ENCODE measurements at places on chromosomes 5 and 9.
A peak's percentile ranks its signal among the peaks of the same experiment; 100 is the strongest.

GRCh38 chr5:14003936-14004335 lies 59.4 kb upstream of the DNAH5 start:
- DNase-seq, result no peak

DNA sequence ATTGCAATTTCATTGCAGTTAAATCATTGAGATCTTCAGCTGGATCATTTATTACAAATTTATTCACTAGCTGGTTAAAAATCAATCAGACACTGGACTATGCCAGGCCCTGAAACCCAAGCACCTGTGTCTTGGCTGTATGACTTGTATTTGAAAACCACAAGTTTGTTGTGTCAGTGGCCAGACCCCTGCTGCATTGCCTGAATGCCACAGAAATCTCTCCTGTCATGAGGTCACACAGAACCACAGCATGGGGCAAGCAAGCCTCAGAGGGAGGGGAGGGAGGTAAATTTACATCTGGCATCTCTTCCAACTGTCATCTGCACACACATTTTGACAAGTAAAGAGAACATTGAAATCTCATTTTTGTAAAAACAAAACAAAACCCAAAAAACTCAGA lies 90.0 kb downstream of the ARRDC3 start:
- DNase-seq, result no peak

- no peak for DNase-seq
Observed at GRCh38 chr9:129500161-129500862, 120.6 kb downstream of the C9orf50 start.

DNA sequence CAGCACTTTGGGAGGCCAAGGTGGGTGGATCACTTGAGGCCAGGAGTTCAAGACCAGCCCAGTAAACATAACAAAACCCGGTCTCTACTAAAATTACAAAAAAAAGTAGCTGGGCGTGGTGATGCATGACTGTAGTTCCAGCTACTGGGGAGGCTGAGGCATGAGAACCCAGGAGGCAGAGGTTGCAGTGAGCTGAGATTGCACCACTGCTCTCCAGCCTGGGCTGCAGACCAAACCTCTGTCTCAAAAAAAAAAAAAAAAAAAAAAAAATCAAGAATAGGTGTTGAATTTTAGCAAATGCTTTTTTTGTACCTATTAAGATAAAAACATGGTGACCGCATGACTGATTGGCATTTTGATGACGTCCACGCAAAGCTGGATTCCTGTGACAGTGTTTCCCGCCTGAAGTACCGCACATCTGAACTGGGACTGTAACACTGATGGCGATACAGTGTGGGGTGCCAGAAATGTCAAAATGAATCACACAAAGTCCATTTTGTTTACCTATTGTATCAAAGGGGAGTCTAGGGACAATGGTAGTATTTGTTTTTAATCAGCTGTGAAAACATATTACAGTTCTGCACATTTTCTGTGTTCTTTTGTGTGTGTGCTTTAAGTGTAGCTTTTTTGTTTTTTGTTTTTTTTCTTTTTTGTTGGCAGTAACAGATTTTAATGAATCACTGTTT lies 23.2 kb upstream of the TBC1D9B start:
- no peak for DNase-seq

GRCh38 chr9:87672586-87672985 lies 53.3 kb upstream of the CTSL start:
- no peak for DNase-seq

GRCh38 chr9:21836437-21837161 lies 34.2 kb downstream of the MTAP start:
- no peak for DNase-seq

DNA sequence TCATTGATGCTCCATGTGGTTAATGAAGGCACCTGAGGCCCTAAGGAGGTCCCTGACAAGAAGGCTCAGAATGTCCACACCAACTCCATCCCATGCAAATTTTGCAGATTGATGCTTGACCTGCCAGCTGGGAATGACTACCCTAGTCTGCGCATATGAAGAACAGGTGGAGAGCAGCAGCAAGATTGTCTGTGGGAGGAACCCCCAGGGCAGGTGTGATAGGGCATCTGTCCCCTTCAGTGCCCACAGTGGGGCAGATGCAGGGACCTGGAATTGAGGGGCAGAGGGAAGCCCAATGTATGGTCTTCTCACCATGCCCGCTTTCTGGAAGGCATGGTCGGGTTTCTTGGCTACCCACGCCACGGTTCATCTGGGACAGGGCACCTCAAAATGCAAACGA lies 79.6 kb downstream of the MACROH2A1 start:
- no peak for DNase-seq

DNA sequence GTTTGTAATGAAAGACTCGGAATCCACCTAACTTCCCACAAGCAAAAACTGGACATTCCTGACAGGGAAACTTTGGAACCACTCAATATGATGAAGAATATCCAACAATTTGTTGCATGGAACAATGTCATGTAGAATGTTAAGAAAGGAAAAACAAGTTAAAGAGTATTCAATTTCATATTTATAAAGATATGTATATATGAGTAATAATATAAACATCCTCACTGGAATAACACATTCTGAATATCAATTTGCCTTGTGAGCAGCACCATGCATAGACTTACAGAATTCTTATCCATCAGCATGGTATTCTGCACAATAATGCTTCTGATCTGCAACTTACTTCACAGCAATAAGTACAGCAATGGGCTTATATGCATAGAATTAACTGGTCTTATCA lies 650.3 kb downstream of the SEMA5A start:
- DNase-seq, result no peak

GRCh38 chr5:1251678-1252580 lies 26.7 kb downstream of the SLC6A18 start:
- DNase-seq, result no peak

DNA sequence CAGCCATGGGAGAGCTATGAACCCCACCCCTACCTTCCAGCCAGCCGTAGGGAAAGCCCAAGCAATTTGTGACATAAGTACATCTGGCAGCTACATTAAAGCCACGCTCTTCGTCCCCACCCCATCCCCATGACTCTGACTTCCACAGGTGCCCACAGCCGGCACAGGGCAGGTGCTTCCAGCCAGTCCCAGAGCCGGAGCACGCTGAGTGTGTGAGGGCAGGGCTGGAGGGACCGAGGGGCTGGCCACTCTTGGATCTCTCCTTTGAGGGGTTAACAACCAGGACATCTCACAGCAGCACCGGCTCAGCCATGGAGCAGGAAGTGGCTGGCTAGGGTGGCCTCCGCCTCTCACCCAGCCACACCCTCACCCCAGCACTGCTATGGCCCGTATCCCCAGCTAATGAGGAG lies 2.4 kb upstream of the FAM78A start:
- no peak for DNase-seq

DNA sequence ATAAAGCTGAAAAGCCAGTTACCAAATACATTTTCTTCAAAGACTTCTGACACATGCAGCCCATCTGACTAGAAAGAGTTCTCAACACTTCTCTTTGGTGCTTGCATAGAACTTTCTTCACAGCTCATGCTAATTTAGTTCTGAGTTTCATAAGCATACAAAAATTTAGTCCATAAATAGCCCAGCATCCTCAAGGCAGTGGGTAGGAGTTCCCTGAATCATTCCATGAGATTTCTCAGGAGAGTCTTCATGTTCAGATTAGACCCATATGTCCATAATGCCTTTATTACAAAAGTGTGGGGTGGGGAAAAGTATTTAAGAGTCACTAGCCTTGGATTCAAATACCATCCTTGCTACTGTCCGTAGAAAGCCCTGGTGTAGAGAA lies 290.2 kb upstream of the RGMB start:
- DNase-seq, result no peak

DNA sequence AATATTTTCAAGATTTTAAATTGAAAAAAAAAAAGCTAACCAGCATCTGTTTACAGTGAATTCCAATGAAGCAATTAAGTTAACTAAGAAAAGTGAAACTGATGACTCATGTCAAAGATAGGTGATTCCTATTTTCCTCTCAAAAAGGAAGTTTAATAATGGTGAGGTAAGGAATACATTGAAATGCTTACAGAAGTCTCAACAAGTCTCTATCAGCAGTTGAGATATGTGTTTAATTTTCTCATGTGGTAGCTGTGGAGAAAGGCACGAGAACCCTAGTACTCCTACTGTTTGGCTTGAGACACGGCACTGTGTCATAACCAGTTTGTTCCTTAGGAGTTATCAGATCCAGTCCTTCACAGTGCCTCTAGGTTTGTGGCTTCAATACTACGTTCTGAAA lies 114.5 kb downstream of the SLC25A46 start:
- no peak for DNase-seq

DNA sequence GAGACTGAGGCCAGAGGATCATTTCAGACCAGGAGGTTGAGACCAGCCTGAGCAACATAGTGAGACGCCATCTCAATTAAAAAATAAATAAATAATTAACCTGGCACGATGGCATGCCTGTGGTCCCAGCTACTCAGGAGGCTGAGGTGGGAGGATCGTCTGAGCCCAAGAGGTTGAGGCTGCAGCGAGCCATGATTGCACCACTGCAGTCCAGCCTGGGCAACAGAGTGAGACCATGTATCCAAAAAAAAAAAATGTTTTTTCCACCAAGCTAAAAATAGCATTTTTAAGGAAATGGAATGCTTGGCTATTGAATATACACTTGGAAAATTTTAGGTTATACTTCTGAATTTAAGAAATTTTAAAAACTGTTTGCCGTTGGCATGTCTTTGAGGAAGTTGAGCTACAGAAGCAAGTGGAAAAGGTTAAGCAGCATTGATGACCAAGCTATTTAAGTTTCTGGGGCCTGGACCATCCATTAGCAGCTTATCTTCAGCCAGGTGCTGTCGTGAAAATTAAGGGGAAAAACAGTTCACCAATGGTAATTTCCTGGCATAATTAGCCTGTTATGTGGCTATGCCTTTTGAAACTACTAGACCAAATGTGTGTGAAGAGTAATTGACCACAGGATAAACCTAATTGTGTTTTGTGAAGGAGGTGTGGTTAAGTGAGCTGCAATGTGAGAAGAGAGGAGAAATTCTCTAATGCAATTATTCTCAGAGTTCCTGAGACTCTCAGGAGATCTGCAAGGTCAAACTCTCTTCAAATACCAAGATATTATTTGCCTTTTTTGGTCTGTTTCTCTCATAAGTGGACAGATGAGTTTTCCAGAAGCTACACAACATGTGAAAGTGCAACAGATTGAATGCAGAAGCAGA lies 21.0 kb downstream of the F2R start:
- no peak for DNase-seq

DNA sequence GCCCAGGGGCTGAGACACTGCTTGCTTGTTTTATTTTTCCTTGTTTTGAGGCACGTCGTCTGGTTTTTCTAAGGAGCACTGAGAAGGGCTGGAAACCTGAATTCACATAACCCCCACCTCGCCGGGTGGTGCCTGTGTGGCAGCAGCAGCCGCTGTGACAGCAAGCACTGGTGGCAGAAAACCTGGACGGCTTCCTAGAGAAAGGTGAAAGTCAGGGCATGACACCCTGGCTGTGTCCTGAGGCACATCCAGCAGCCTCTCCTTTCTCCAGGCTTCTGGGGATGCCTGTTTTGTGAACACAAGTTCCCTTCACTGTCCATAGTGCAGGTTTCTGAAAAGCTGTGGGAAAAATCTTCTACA lies 29.2 kb downstream of the MRPL36 start:
- DNase-seq, result no peak

DNA sequence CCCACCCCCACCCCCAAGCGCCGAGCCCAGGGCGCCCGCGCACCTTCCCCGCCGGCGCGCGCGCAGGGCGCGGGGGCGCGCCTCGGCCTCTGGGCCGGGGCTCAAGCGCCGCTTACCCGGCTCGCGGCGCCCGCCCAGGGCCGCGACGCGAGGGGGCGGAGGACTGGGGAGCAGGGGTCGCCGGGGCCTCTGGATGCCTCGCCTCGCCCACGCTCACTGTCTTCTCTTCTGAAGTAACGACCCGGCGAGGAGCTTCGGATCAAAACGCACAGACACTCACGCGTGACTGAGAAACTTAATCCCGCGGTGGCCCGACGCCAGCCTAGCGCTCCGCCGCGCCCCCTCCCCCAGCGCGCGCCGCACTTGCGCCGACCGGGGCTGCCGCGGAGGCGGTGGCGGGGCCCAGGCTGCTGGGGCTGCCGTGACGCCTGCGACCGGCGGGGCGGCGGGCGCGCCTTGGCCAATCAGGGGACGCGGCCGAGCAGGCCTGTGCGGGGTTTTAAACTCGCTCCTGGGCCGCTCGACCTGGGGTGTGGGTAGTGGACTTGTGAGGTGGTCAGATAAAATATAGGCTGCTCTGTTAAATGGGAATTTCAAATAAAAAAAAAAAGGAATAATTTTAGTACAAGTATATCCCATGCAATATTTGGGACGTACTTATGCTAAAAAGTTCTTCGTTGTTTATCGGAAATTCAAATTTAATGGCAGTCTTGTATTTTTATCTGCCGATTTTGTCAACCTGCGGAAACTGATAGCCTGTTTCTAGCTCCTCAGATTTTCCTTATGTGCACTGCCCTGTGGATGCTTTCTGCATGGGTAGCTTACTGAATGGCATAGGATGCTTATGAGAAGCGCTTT lies at the start of gene MPDZ:
Gene MPDZ (minus strand): TSS at position 409 of the 858 bp plus-strand sequence. CDS start 29,377 bp downstream, outside the sequence.
- DNase-seq, result no peak

- no peak for DNase-seq
Observed at GRCh38 chr9:101117161-101117560, 88.6 kb downstream of the PLPPR1 start.

GRCh38 chr5:143014017-143014651 lies 244.0 kb downstream of the ARHGAP26 start:
- DNase-seq, result peak; percentile 29

DNA sequence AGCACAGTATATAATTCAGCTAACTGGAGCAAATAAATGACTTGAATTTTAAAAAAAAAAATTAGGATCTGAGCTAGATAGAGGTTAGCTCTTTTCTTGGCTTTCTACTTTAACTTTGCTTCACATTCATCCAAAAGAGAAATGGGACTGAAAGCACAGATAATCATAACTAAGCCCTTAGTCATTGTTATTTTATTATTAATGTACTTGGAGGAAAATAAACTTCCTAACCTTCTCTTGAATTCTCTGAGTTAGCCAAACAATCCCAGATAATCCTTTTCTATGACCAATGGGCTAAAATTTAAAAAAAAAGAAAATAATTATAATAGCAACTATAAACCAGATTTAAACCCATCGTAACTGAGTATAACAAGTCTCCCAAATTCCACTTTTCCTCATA lies 57.6 kb upstream of the RASA1 start:
- DNase-seq, result no peak

DNA sequence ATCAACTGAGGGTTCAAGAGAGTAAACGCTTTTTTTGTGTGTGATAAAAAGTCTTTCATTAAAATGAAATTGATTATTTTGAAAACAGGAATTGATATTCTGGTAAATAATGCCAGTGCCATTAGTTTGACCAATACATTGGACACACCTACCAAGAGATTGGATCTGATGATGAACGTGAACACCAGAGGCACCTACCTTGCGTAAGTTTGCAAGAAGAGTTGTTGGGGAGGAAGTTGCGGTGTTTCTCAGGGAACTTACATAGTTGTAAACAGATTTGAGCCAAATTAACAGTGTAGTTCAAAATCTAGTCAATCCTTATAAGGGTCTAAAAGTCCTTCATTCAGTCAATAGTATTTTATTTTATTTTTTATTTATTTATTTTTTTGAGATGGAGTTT lies 28.9 kb downstream of the HSDL2 start:
- DNase-seq, result no peak

DNA sequence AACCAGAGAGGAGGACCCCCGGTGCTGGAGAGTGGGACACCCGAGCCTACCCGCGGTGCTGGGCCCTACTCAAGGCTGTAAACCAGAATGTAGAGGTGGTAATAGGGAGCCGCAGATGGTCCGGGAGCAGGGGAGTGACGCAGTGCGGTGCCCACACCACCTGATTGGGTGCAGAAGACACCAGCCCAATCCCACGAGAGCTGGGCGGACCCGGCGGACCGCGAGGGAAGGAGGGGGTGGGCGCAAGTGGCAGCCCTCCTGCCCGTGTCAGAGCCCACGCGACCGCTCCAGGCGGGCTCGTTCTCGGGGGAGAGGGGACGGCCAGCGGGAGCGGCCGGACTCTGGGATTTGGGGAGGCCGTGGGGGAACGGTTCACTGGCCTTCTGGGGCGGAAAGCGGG lies 71.2 kb downstream of the C9orf50 start:
- no peak for DNase-seq

Measured in activated CD4-positive, alpha-beta T cell treated with anti-CD3 and anti-CD28 coated beads for 4 hours (primary cell).